Coronary artery (tissue), 2 donors: ENCODE measurements at places on chromosomes 11 and 22.

- DNase-seq: no peak
These were observed 20.8 kb downstream of the VPS37C start for GRCh38 chr11:61140416-61140815.

DNA sequence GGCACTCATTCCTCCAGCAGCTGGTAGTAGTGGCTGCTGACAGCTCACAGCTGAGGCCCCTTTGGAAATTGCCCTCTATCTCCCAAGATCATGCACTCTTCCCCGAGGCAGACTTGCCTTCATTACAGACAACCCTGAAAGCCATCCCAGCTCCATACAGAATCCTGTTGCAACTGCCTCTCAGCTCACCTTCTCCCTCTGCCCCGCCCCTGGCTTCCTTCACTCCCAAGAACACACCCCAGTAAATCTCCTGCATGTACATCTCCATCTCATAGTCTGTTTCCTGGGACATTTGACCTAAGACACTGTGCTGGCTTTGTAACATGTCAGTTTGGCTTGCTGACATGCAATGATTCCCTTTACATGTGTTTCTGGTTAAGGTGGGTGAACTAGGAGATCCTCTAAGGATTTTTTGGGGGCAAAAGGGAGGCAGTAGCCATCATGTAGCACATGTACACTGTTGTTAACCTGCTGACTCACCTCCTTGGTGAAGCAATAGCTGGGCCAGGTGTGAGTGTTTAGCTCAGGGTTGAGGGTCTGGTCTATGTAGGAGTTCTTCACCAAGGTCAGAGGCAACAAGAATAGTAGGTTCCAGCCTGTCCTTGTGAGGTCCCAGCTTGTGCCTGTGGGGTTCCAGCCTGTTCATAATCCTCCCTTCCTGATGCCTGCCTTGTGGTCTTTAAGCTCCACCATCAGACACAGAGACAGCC, 179.6 kb downstream of the CSNK2A3 start:
- DNase-seq: no peak

- no peak for DNase-seq
These were observed 13.5 kb downstream of the LRP5 start for GRCh38 chr11:68325907-68326220.

- DNase-seq: no peak
These were observed 24.2 kb upstream of the PPARA start for GRCh38 chr22:46125816-46126765.

- no peak for DNase-seq
These were observed 58.4 kb downstream of the EFCAB6 start for GRCh38 chr22:43753688-43754087.

GRCh38 chr11:44529895-44530412, 35.5 kb upstream of the CD82 start:
- no peak for DNase-seq

- DNase-seq: no peak
These were observed 63.2 kb upstream of the BIRC3 start for GRCh38 chr11:102254047-102254446.

GRCh38 chr11:69922015-69922595, 102.9 kb upstream of the FGF3 start:
- DNase-seq: peak; percentile 71

DNA sequence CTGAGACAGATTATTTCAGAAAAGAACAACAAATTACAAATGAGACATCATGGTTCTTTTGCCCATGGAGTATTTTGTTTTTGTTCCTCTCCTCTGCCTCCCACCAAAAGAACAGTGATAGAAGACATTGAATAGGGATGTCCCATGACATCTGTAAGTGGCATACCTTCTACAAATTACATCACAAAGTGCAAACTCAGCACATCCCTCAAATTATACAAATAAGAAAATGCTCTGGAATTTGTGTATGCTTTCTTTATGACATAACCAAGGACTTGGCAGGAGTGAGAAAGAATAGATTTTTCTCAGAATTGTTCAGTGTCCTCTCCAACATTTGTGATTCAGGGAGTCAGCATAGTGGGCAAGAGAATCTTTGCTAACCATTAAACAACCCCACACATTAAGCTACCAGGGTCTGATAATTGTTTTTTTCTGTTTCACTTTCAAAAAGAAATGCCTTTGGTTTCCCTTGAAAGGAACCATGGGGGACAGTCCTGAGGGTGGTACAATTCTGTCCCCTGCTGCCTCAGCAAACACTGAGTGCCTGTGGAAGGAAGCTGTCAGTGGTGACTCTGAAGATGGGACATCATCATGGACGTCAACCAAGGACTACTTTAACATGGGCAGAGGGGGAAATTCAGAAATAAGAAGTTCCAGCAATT, 430.3 kb downstream of the AASDHPPT start:
- no peak for DNase-seq

- no peak for DNase-seq
These were observed 5.5 kb downstream of the POU2F3 start for GRCh38 chr11:120245434-120245833.

DNA sequence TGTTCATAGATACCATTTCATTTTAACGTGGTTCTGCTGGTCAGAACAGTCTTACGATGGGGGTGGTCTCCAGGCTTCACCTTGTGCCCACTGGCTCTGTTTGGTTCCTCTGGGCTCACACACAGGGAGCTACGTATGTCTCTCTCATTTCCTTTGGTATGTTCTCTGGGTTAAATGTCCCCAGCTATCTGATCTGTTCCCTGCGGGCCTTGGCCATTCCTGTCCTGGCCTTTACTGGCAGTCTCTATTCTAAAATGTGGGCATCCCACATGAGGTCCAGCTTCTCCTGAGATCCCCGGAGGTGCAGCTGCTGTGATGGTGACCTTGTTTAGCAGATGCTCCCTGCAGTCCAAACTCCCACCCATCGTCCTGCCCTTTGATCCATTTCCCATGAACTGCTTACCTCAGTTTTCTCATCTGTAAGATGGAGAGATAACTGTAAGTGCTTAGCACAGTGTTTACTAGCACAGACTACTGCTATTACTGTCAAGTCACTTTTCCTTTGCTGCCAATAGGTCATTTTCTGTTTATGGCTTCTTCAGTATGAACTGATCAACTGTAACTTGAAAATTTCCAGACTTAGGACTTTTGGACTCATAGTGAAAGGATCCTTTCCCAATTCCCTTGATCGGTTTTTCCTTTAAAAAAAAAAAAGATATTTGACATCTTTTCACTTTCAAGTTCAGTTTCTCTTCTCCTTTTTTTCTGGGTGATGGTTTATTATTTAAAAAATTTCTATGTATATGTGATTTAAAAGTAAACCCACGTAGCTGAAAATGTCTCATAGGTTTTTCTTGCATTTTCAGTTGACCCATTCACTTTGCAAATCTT, 92.9 kb downstream of the PTPRJ start:
- DNase-seq: no peak

- no peak for DNase-seq
These were observed 3.3 kb downstream of the ST3GAL4 start for GRCh38 chr11:126358763-126359160.

GRCh38 chr11:2752923-2753322, 53.1 kb upstream of the KCNQ1OT1 start:
- no peak for DNase-seq

DNA sequence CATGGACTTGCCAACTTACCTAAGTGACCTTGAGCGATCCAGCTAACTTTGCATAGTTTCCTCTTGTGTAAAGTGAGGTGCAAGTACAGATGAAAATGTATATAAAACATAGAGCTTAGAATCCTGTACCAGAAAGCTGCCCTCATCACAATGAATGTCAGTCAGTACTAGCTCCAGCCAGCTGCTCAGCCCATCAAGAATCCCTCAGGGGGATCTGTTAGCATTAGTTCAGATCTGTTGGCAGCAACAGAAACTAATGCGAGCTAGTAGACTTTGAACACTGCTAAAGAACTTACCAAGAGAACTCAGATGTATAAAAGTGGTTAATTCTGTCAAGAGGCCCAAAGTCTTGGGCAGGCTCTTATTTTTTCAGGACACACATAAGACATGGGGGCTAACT, 6.3 kb upstream of the C11orf91 start:
- DNase-seq: no peak

DNA sequence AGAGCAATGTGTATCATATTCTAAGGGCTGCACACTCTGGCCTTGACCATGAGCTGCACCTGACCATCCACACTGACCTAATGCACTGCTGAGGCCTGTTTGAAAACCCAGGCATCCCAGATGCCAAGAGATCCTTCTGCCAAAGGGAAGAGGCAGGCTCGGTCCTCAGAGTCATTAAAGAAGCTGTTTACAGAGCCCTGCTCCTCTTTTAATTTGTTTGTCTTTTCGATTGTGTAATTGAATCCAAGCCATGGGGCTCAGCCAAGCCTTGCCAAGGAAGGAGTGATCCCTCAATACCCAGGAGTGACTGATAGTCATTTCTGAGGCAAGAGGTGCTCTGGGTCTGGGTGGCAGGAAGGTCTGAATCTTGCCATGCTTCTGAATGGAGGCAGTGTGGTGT, 94.5 kb upstream of the ISX start:
- DNase-seq: no peak

GRCh38 chr11:134452026-134452837, 40.2 kb upstream of the B3GAT1 start:
- DNase-seq: no peak

- DNase-seq: no peak
These were observed 734 bp downstream of the SNU13 start for GRCh38 chr22:41687901-41688364.

- DNase-seq: no peak
These were observed 355.2 kb downstream of the RAB38 start for GRCh38 chr11:87820011-87820410.

DNA sequence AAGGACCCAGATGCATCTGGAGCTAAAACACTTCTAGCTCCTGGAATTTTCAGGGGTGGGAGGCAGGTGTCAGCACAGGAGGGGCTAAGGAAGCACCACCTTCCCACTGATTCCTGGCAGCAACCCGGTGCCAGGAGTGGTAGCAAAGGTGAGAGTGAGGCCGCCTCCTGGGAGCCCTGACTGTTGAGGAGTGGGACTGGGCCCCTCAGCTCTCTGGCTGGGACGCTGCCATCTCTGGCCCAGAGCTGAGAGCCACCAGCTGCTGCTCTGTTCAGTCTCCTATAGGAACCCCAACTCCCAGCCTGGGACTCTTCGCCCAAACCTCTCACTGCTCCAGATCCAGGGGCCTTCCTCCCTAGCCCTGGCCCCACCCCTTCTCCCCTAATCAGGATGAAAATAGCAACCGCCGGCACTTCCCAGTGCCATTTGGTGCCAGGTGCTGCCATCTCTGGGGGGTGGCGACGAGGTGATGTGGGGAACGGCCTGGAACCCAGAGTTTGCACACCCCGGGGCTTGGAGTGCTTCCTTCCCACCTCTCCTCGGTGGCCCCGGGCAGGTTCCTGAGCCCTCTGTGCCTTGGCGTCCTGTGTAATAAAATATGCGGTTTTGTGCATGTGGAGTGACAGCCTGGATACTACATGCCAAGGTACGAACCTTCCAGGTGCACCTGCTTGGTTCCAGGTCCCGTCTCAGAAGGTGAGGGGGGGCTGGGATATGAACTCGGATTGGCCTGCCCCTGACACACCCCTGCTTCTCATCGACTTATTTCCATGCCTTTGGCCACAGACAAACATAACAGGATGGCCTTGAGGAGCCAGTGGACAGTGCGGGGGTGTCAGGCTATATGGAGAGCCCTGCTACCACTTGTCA, 35.7 kb upstream of the CELSR1 start:
- no peak for DNase-seq

DNA sequence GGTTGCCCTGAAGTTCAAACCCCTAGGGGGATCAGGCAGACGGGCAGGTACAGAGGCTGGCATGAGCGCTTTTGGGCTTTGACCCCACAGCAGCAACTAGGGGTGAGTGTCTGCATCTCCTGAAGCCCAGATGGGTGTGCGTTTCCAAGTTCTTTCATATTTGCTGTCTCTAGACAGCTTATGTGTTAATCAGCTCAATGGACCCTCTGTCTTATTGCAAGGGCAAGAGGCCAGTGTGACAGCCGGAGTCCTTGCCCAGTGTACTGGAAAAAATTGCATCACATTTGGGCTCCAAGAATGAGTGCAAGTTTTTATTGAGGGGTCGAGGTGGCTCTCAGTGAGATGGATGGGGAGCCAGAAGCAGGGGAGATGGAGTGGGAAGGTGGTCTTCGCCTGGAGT, 1863.7 kb upstream of the RAG2 start:
- no peak for DNase-seq

GRCh38 chr11:106495046-106495445, 417.6 kb downstream of the AASDHPPT start:
- no peak for DNase-seq

GRCh38 chr22:47169801-47170140, 407.3 kb downstream of the TBC1D22A start:
- peak; percentile 31 for DNase-seq

DNA sequence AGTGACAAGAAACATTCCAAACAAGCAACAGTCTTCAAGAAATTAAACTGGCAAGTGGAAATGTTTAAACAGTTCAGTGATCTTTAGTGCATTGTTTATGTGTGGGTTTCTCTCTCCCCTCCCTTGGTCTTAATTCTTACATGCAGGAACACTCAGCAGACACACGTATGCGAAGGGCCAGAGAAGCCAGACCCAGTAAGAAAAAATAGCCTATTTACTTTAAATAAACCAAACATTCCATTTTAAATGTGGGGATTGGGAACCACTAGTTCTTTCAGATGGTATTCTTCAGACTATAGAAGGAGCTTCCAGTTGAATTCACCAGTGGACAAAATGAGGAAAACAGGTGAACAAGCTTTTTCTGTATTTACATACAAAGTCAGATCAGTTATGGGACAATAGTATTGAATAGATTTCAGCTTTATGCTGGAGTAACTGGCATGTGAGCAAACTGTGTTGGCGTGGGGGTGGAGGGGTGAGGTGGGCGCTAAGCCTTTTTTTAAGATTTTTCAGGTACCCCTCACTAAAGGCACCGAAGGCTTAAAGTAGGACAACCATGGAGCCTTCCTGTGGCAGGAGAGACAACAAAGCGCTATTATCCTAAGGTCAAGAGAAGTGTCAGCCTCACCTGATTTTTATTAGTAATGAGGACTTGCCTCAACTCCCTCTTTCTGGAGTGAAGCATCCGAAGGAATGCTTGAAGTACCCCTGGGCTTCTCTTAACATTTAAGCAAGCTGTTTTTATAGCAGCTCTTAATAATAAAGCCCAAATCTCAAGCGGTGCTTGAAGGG, 6.0 kb downstream of the MALAT1 start:
- DNase-seq: no peak

DNA sequence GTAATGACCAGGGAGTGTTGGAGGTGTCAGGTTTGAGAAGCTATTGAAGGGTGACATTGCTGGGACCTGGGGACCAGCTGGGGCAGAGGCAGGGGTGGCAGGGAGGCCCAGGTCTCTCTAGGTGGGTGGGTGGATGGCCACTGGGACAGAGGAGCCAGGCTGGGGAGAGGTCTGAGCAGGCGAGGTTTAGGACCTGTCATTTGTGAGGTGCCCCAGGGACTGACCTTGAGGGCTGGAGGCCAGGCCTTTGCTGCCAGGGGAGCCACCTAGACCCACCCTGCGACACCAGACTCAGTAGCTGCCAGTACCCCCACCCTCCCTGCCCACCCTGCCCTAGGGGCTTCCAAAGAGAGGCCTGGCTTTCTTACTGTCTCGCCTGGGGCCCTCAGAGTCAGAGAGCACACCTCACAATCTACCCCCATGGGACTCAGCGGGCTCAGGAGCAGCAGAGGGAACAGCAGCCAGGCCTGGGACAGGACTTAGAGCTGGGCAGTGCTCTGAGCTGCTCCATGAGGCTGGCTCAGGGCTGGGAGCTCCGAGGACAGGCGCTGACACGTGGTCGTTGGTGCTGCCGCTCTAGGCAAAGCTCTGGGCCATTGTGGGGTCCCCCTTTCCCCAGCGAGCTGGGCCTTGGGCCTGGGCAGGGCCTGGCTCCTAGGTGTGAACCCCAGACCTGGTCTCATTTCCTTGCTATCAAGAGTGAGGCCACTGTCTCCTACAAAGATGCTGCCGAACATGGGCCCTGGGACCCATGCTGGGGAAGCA, 28.6 kb upstream of the PPARA start:
- no peak for DNase-seq

GRCh38 chr11:45037434-45038005, 86.8 kb upstream of the TP53I11 start:
- no peak for DNase-seq
